Effector CD4-positive, alpha-beta T cell (primary cell): ENCODE measurements at places on chromosomes 7 and 10.

DNA sequence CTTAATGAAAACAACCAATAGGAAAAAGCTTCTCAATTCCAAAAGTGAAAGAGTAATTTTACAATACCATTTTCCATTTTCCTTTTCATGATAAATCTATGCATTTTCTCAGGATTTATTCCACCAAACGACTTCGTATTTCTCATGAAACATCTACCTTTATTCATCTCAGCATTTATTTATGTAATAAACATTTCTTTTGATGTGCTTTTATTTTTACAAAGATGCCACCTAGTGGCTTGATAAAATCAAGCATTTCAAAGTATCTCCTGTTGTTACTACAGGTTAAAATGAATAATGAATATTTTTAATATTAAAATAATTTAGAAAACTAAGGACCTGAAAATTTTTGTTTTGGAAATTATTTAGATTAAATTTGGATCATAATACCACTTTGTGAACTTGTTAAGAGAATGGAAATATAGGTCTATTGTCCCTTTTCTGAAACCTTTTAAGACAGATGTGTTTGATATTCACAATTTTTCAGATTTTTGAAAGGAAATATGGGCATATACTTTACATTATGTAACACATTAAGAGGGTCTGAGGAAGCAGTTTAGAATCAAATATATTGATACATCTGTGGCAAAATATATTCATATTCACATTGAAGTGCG is 2.7 kb upstream of the IQUB start:
- no peak for DNase-seq

DNA sequence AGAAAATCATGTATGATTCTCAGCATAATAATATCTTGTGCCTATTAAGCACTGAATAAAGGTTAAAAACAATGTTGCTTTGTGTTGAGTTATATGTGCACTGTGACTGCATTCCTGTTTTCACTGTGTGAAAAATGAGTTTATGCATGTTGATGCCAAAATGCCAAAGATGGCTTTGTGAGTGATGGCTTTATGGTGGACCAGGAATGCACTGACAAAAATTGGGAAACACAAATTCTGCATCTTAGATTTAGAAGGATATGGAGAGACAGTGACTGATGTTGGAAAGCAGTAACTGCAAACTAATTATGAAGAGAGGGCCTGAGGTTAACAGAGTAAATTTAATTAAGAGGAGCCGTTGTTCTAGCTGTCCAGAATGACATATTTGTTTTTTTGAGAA is 440.4 kb downstream of the KIF20B start:
- DNase-seq, result no peak

GRCh38 chr7:117944886-117945285 is 71.6 kb upstream of the CTTNBP2 start:
- no peak for DNase-seq

DNA sequence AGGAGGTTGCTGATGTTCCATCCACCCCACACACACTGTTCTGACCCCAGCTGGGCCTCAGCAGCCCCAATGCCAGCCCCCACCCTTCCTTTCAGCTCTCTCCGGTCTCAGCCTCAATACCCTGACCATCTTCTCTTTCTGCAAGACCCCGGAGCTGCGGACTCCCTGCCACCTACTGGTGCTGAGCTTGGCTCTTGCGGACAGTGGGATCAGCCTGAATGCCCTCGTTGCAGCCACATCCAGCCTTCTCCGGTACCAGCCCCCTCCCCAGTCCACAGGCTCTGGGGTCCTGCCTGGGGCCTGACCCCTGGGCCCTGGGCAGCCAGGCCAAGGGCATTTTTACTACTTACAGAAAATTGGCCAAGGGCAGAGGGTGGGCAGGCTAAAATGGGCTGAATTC is 2.6 kb downstream of the RGR start:
- DNase-seq, result no peak

DNA sequence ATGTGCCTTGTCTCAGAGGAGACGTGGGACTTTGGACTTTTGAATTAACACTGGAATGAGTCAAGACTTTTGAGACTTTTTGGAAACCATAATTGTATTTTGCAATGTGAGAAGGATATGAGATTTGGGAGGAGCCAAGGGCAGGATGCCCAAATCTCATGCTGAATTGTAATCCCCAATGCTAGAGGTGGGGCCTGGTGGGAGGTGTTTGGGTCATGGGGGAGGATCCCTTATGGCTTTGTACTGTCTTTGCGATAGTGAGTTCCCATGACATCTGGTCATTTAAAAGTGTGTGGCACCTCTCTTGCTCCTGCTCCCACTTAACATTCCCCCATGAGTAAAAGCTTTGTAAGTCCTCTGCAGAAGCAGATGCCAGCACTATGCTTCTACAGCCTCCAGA is 39.2 kb downstream of the DNAJC9 start:
- no peak for DNase-seq

DNA sequence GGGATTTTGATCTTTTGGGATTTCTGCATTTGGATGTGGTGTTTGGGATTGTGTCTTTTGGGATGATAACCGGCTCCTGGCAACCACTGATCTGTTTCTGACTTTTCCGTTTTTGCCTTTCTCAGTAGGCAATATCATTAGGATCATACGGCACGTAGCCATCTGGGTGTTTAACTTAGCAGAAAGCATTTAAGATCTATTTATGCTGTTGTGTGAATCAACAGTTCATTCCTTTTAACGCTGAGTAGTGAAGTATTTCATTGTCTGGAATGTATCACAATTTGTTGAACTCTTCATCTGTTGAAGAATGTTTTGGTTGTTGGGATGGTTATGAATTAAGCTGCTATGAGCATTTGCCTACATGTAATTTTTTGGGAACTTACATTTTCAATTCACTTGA is 459.6 kb downstream of the SDK1 start:
- DNase-seq, result no peak

- no peak for DNase-seq
Observed at GRCh38 chr10:93461807-93462178, 20.3 kb downstream of the MYOF start.

DNA sequence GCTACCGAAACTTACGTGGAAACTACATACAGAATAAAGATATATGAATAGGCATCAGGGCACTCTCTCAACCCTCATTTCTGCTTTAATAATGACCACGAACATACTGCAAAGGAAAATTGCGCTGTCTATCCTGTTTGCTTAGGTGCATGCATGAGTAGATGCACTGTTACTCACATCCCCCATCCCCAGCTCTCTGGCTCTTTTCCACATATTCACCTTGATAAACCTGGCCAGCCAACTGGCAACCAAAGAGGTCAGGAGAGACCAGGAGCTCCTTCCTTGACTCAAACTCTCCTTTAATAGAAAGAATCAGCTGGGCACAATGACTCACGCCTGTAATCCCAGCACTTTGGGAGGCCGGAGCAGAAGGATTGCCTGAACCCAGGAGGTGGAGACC is 29.6 kb downstream of the HIBADH start:
- no peak for DNase-seq

DNA sequence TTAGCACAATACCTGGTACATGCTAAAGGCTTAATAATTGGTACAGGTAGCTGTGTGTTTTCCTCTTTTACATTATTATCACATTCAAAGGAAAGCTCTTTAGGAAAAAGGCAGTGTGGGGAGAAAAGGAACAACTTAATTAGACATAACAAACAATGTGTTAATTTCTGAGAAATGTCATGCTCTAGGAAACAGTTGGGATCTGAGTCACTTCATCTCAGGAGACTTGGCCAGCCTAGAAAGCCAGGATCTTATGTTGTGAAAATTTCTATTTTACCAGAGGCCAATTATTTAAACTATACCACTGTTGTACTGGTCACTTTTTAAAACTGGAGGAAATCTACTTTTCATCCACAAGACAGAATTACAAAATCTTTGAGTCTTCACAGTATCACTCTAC is 39.6 kb downstream of the ARMH3 start:
- no peak for DNase-seq

GRCh38 chr10:102647443-102648268 is 3.4 kb downstream of the TRIM8 start:
- no peak for DNase-seq

- no peak for DNase-seq
Observed at GRCh38 chr7:38462819-38463218, 168.4 kb downstream of the AMPH start.

DNA sequence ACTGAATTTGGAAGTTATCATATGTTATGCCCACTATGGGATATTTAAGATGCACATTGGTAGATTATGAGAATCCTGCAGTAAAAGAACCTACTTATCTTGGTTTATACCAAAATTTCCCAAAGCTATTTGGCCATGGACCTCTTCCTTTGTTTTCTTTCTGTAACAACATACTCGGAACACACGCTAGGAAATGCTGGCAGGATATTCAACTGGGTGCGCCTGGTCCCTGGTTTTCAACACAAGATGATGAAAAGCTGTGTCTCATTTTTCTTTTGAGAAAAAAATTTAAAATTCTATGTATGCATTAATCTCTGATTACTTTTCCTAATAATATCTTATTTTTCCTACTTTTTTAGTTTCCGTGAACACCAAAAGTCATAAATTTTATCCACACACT is 128.5 kb upstream of the NRP1 start:
- no peak for DNase-seq

DNA sequence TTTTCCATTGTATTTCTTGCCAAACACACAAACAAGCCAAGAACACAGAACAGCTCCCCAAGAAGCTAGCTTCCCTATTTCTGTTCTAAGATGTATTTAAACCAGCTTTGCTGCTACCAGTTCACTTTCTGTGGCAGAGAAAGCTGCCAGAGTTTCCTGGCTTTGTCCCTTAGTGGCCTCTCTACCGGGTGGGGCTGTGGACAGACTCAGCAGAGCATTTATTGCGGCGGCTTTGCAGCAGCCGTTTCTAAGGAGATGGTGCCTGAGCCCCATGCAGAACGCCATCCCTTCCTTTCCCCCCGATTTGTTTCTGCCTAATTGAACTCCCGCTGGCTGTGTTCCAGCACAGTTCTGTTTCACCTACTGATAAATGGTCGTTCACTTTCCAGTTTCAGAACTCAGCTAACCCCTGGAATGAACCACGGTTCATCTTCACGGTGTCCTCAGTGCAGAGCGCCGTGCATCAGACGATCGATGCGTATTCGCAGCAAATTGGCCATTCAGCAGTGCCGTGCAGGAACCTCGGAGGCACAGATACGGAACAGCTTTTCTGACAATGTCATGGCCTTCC is 33.8 kb upstream of the SFMBT2 start:
- DNase-seq, result no peak

DNA sequence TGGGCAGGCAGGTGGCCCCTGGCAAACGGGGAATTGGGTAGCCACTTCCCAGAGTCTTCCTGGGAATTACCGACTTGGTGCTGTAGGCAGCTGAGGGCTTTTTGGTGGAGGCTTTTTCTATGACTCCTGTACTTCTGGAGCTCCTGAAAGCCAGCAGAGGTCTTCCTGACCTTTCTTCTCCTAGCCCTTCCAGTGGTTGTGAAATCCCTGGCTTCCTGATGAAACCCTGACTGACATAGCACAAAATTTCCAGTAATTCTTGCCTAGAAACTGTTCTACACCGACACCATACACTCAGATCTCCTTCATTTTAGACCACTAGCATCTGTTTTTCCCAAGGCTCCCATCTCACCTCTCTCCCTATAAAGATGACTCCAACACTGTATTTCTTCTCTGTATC is 120.2 kb downstream of the STRA8 start:
- no peak for DNase-seq

DNA sequence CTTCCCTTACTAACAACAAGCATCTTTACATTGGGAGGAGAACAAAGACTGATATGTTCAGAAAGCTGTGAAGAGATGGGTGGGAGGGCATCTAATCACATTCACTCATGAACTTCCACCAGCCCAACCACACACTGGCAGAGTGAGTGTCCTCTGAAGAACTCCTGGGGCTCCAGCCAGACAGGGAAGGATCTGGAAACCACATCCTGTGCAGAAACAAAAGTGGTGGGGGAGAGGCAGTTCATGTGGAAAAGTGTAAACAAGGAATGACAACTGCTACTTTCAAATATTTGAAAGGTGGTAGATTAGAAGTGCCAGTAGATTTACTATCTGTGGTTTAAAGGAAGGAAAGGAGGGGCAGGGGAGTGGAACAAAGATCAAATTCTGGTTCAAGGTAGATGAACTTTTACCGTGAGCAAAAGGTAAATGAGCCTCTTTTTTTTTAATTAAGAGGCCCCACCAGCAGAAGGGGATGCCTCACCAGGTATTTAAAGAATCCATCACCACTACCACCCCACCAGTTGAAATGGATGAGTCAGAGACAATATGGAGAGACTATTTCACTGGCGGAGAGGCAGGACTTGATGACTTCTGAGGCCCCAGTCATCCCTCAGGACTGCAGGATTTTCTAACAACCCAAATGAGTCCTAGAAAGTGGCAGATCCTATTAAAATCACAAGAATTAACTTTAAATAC is 34.5 kb downstream of the GOT1 start:
- DNase-seq, result no peak

- DNase-seq, result no peak
Observed at GRCh38 chr7:43735802-43736603, 6.7 kb upstream of the COA1 start.

DNA sequence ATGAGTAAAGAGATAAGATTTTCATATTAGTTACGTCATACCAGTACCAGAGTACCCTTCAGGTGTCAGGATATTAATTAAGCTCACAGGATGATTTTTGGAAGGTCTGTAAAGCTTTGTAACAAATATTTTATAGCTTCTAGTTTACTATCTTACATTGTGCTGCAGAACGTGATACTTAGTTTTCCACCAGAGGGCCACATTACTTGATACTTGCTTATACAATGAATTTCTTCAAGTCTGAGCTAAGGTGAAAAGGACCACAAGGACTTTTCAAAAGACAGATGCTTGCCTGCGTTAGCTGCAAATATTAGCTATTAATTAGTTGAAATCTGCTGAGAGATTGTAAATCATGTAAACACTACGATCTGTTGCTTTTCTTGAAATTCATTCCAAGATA is 12.2 kb downstream of the FOXP2 start:
- DNase-seq, result no peak

DNA sequence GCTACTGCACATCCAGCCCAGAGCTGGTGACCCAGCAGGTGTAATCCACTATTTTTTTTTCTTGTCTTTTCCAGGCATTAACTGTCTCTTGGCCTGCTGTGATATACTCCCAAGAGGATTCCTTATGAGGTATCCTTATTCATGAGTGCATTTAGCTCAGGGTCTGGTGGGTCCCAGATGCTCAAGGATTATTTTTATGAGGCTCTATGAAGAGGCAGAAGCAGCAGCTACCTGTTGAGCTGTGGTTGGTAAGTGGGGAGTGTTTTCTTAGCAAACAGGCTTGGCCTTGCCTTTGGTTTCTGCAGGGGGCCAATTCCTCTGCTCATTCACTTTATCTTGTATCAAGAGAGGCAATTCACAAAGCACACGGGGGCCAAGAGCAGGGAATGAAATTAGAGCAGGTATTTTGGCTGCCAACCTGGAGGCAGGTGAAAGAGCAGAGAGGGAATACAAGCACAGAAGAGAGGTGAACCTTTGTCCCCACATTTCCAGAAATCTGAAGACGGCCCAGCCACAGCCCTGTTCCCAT is 221.6 kb downstream of the TMEM178B start:
- no peak for DNase-seq
